Stimulated activated CD4-positive, alpha-beta T cell treated with anti-CD3 and anti-CD28 coated beads, Interleukin-15, amount 100 ng/mL, for 48 hours (primary cell): ENCODE measurements at places on chromosomes 16 and 17.

DNA sequence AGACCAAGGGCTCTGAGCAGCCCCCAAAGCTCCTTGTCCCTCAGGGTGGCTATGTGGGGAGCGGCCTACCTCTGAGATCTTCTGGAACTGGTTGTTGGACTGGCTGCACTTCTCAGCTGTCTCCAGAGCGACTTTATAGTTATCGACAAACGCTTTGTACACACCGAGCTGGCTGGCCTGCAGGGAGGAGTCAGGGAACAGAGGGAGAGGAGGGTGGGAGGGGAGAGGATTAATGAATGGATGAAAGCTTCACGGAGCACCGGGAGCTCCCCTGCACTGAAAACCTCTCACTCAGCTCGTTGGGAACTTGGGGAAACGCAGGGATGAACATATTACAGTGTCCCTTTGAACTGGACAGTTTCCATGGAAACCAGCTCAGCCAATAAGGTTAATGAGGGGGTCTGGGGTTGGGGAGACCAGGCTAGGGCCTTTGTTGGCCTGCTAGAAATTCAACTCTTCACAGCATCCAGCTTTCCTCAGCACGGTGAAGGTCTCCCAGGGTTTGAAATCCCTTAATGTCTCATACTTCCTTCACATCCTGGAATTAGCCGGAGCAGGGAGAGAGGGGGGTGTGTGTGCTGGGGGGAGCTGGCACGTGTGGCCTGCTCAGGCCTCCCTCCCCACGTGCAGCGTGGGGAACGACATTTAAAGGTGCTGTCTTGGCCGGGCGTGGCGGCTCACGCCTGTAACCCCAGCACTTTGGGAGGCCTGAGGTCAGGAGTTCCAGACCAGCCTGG lies 86.7 kb downstream of the TIMM22 start:
- DNase-seq, result no peak

- no peak for DNase-seq
Measured at GRCh38 chr17:18381158-18381952, 3.8 kb downstream of the EVPLL start.

GRCh38 chr16:86353148-86353547 lies 157.2 kb upstream of the FOXF1 start:
- no peak for DNase-seq

DNA sequence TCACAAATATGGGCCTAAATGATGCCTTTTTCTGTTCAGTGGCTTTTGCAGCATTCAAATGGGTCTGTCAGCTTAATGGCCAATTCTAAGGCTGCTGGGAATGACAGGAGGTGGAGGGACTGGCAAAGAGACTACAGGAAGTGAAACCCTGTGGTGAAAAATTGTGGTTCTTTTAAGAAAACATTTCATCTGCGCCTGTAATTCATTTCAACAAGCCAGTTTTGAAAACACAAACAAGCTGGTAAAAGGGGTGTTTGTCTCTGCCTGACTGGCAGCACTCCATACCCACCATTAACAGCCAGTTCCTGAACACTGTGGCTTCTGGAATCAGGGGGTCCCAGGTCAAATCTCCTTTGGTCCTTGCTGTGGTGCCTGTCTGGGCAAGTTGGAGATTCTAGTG lies 3.6 kb upstream of the KDM8 start:
- DNase-seq, result no peak

- DNase-seq, result peak; percentile 17
Measured at GRCh38 chr17:35460354-35460851, 11.8 kb upstream of the SLFN13 start.

- no peak for DNase-seq
Measured at GRCh38 chr16:22673421-22673831, 140.5 kb upstream of the HS3ST2 start.

- DNase-seq, result no peak
Measured at GRCh38 chr16:67884684-67885083, at the start of gene NRN1L. TSS of gene NRN1L (plus strand) at chr16:67884885. CDS start at chr16:67884904, 19 bp downstream.

DNA sequence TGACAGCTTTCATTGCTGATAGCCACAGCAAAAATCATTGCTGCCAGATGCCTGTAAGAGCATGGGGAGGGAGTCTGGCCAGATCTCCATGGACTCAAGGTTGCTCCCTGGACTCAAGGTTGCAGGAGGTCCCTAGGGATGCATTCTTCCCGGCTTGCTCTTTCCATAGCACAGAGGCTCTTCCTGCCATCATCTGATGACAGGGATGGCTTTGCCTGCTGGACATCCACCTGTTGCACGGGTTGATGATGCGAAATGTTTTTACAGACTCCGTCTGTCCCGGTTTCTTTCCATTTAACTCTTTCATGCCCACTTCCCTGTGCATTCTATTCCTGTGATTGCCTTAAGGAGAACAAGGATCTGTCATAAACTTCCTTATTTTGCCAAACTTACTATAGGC lies 115.6 kb upstream of the HSBP1 start:
- DNase-seq, result no peak

- no peak for DNase-seq
Measured at GRCh38 chr16:86919578-86920305, 341.4 kb downstream of the FOXL1 start.

- DNase-seq, result no peak
Measured at GRCh38 chr17:50560931-50561745, 623 bp downstream of the CACNA1G start.
